Umbilical cord (tissue), 2 donors: ENCODE measurements at places on chromosomes 3 and 15. TPM values are rescaled to one million over a fixed set of nuclear protein-coding genes. Genes with fewer than 3 reads are reported as not detected.

GRCh38 chr3:54659347-54659746 lies 268.5 kb downstream of the LRTM1 start:
- DNase-seq = no peak

DNA sequence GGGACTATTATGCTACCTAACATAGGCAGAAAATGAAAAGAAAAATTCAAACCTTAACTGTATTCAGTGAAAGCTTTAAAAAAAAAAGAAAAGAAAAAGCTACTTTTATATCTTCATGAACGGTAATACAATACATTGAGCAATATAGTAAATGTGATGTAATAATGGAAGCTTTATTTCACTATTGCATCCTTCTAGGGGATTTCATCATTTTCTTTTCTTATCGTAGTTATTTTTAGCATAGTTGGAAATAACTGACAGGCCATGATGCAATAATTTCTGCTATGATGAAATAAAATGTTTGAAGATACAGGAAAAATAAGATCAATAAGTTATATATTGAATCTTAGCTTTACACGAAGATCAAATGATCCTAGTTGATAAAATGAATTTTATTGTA lies 40.3 kb upstream of the ZCWPW2 start:
- no peak for DNase-seq

DNA sequence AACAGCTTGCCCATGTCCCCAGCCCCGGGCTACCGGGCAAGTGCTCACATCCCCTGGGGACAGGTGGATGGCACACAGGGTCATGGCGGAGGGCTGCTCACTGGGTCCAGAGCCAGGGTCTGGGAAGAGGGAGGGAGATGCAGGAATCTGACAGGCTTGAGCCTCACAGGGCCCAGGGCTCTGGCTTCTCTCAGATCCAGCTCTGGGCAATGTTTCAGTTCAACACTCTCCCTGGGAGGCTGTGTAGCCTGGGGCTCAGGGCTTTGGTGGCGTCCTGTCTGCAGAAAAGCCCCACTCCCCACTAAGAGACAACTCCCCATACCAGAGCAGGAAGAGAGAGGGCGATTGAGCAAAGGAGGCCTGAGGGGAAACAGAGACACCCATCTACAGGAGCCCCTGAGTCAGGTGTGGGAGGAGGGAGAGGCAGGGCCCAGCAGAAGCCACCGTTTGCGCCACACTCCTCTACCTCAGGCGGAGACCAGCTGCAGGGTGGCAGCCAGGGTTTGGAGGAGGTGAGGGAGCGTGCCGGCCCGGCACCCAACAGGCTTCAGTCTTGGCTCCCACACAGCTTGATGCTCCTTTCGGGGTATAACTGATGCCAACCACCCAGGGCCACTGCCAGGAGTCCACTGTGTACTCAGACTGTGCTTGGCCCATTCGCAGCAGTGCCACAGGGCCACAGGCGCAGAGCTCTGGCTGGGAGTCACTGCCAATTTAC lies 16.8 kb upstream of the SRP14 start:
- peak; percentile 76 for DNase-seq

DNA sequence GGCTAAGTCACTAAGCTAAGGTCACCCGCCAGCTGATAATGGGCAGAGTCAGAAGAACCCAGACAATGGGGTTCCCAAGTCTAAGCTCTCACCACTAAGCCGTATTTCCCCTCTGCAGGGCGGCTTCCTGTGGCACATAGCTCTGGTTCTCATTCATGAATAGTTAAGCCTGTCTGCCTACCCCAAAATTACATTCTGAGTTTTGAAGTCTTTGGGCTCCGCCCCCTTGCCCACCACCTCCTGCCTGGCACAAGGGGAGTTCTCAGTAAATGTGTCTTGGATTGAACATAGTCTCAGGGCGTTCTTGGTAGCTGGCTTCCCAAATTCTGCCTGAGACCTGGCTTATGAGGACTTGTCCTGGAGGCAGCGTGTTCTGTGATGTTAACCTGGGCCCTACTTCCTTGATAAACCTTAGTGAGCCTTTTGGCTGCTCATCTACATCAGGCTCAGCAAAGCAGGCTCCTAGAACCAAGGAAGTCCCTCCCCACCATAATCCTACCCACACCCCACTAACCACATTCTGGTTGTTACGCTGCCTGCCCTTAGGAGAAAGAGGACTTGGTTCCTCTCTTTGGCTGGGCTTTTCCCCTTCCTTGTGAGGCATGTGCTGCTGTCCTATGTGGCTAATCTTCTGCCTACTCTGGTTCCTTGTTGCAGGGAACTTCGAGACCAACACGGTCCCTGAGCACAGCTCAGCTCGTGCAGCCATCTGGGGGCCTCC lies 54.9 kb downstream of the STARD5 start:
- no peak for DNase-seq

GRCh38 chr15:23850666-23851065 lies 163.6 kb upstream of the NDN start:
- DNase-seq = peak; percentile 12

DNA sequence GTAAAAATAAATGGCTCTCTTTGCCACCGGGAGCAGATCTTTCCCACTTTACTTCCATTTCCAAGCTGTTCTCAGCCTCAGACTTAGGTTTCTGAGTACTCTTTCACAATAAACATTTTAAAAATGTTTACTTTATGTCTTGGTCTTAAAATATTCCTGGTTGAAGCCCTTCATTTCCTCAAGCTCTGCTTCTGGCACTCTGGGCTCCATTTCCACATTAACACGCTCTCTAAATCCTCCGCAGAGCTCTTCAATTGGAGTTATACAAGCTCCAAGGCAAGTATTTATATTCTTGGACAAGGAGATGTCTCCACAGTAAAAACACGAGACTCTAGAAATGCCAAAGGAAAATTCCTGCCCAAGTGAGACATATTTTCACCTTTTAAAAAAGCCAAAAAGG lies 169.3 kb downstream of the GREM1 start:
- DNase-seq = no peak

Gene FAM3D
- total RNA-seq = not detected

Gene GABRR3
- total RNA-seq = 4.6 TPM
